ENCODE measurements at places on chromosomes 7 and 10.

GRCh38 chr7:110839866-110840265 lies 251.1 kb upstream of the LRRN3 start:
- DNase-seq, result peak; percentile 76

DNA sequence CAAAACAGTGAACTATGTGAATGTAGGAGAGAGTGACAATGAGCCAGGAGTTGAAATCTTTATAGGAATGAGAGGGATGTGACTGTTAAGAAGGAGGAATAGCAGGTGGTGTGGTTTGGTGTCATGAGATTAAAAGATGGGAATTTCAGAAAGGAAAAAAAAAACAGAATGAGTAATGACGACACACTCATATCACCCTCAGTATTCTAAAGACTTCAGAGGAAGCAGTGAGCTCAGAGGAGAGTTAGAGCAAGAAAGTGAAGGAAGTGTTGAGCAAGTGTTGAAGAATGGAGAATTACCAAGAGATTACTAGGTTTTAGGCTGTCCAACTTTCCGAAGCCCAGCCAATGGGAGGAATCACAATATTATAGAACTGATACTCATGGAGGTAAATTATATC lies 220.5 kb upstream of the HGF start:
- DNase-seq, result no peak

DNA sequence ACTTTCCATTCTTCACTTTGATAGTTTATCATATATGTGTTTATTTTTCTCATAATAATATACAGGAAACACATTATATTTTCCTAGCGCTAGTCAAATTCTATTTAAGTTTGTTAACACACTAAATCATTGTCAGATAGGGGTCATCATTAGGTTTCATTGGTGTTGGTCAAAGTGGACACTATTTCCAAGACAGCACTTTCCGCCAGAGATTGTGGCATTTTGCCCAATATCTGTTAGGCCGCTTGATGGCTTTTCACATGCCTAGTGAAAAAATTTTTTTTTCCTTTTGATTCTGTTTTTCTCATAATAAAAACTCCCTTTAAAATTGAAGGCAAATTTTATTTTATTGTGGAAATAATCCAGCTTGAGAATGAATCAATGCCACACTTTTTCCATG lies 495.4 kb upstream of the AKR1E2 start:
- DNase-seq, result no peak

DNA sequence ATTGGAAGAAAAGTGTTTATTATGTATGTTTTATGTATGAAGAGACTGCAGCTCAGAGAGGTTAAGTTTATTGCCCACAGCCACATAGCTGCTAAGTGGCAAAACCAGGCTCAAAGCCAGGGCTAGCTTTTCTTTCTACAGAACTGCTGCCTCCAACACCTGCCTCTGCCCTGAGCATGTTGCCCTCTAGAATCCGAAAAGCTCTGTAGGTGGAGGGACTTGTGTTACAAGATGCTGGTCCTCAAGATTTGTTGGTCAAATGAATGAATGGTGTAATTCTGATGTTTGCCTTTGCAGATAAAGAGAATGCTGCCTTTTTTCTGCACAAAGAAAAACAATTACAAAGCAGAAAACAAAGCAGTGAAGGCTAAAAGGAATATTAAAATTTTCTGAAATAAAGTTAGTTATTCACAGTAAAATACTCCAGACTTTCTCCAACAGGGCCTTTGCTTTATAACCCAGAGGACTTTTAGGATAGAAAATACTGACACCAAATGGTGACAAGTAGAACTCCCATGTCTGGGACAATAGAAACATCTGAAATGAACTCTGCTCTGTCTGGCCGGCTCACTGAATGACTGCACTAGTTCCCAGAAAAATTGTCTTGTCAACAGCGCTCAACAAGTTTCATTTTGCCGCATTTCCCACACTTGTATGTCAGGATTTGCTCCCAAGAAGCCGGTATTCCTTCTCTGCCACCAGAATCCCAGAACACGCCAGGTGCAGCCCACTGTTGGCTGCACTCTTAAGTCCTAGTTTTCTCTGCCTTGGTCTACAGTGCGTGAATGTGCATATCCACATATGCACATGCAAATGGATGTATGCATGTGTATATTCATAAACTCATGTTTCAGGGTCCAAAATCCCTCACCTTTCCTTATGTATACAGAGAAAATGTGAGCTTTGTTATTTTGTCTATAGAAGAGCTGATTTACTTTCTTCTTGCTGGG lies 11.0 kb upstream of the DNTT start:
- DNase-seq, result peak; percentile 21

- no peak for DNase-seq
Measured at GRCh38 chr10:1195828-1196227, 139.6 kb downstream of the WDR37 start.

DNA sequence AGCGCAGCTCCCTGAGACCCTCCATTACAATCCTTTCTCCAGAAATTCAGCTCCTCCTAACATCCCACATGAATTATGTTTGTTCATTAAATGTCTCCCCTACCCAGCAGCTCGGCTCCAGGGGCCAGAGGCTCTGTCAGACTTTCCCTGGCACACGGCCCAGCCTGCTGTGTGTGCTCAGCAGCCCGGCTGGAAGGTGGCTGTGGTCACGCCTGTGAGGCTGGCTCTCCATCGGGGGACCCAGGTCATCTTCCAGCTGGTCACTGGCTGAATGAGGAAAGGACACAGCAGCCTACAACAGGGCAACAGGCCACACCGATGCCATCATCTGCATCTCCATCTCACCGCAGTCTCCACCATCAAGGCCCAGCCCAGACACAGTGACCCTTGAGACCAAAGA lies 219.8 kb downstream of the MAD1L1 start:
- peak; percentile 46 for DNase-seq

GRCh38 chr7:66283003-66283920 lies 78.1 kb downstream of the TPST1 start:
- no peak for DNase-seq

- DNase-seq, result peak; percentile 60
Measured at GRCh38 chr7:67371429-67372305, 375.0 kb downstream of the TYW1 start.

DNA sequence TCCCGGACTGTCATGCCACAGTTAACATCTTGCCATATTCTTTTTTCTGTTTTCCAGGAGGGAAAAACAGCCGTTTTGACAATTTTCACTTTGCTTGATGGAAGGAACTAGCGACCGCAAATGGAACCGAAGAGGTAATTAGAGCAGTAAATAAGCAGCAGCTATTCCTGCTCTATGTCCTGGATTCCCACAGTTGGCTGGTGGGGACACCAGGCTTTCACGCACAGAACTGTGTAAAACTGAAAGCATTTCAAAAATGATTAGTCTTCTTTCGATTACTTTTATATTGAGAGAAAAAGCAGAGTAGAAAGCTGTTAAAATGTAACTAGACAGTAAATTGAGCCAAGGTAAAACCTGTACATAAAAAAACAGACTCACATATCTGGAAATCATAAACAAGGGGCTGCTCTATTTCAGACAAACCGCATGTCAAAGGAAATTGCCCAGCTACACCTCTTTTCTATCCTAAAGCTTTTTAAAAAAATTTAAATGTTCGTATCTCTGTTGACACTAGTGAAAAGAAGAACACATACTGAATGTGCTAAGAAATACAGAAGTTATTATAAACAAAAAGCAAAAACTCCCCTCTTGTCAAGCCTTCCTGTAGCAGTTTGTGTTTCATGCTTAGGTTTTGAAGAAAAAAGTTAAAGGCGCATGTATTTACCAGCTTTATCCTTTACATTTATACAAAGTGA lies 93.4 kb downstream of the RNF216 start:
- no peak for DNase-seq

GRCh38 chr10:11175823-11176243 lies 158.2 kb downstream of the CELF2 start:
- no peak for DNase-seq

DNA sequence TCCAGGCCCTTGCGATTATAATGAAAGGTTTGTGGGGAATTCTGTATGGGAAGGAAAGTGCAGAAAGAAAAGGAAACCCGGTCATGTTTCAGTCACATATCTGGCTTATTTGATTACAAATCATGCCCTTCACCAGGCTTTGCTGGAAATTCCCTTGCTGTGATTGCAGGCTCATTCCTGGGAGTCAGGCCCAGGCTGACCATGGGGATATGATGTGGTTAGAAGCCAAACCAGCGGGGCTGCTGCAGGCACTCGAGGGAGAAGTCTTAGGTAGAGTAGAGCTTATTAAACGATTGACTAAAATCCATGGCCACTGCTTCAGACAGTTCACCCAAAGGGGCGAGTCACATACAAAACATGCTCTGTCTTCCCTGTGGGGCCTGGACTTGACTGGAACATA lies 16.2 kb downstream of the PKD1L1 start:
- DNase-seq, result no peak

DNA sequence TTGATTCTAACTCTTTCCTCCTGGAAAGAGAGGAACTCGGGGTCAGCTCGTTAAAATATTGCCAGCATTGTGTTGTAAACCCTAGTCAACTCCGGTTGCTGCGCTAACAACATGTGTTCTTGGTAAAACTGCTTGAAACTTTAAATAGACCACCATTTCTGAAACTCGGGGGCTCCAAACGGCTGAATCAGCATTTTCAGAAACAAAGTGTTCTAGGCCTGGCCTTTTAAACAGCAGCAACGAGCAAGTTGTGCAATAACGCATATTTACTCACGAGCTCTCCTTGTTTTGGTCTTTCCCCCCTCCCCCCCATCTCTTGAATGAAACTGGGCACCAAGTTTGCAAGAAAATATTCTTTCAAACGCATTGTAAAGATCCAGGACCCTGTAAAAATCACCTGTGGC lies 9.2 kb upstream of the GRB10 start:
- no peak for DNase-seq

GRCh38 chr10:23448802-23449570 lies 10.1 kb downstream of the OTUD1 start:
- no peak for DNase-seq

DNA sequence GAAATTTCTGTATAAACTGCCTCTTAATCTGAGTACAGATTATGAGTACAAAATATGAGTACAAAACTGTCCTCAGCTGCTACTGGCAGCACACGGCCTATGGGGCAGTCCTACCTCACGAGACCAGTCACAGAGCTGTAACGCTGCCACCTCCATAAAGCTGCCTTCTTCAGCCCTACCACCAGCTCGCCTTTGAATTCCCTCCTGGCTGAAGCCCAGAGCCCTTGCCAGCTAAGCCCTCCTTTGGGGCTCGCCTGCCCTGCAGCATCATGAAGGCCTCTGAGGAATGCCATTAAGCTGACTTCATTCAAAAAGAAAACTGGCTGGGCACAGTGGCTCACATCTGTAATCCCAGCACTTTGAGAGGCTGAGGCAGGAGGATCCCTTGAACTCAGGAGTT lies 180.0 kb upstream of the SH2B2 start:
- DNase-seq, result no peak

- DNase-seq, result no peak
Measured at GRCh38 chr7:106747804-106748203, 86.8 kb upstream of the CCDC71L start.

- DNase-seq, result no peak
Measured at GRCh38 chr7:50293509-50294179, 10.9 kb upstream of the IKZF1 start.

- DNase-seq, result no peak
Measured at GRCh38 chr10:19048891-19049290, 290 bp downstream of the MALRD1 start.

DNA sequence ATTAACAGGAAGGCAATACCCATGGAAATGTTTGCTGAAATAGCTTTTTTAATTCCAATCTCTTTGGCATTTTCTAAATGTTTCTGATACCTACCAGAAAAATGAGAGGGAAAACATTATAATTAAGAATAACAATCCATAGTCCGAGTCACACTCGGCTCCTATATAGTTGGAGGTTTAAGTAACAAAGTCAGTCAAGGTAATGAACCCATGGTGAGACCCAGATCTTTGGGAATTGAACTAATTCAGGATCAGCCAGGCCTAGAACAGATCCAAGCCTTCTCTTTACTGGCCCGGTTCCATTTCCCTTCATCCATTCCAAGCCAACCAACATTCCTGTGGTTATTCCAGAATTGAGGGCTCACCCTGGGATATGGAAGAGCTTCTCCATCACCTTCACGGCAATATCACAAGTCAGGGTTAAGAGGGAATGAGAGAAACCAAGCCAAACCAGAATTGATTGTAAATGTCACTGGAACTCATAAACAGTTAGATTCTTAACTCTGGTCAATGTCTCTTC lies 28.3 kb downstream of the ABCB4 start:
- no peak for DNase-seq

GRCh38 chr10:28774051-28774995 lies 97.0 kb downstream of the BAMBI start:
- peak; percentile 5 for DNase-seq

DNA sequence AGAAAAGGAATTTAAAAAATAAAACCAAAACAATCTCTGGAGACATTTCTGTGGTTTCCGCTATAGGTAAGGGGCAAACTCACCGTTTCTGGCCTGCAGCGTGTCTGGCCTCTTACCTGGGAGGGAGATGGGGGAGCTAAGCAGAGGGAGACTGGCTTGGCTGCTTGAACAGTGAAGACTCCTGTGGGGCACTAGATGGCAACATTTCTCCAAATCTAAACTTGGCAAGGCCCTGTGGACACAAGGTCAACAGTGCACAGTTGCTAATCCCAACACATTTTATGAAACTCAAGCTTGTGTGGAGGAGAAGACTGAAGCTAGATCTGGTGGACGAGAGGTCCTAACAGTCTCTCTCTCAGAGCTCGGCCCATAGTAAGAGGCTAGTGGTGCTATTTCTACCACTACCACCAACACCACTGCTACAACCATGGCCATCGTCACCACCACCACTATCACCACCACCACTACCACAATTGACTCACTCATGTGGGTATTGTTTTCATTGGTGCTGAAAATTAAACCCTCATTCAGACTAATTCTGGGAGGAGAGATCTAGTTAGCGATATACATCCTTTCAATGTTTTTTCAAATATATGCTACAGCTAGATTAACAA lies 28.4 kb upstream of the CDHR3 start:
- DNase-seq, result peak; percentile 89

GRCh38 chr10:93369588-93370164 lies 112.5 kb downstream of the MYOF start:
- no peak for DNase-seq

- DNase-seq, result no peak
Measured at GRCh38 chr7:115019882-115020605, 98.2 kb downstream of the MDFIC start.

DNA sequence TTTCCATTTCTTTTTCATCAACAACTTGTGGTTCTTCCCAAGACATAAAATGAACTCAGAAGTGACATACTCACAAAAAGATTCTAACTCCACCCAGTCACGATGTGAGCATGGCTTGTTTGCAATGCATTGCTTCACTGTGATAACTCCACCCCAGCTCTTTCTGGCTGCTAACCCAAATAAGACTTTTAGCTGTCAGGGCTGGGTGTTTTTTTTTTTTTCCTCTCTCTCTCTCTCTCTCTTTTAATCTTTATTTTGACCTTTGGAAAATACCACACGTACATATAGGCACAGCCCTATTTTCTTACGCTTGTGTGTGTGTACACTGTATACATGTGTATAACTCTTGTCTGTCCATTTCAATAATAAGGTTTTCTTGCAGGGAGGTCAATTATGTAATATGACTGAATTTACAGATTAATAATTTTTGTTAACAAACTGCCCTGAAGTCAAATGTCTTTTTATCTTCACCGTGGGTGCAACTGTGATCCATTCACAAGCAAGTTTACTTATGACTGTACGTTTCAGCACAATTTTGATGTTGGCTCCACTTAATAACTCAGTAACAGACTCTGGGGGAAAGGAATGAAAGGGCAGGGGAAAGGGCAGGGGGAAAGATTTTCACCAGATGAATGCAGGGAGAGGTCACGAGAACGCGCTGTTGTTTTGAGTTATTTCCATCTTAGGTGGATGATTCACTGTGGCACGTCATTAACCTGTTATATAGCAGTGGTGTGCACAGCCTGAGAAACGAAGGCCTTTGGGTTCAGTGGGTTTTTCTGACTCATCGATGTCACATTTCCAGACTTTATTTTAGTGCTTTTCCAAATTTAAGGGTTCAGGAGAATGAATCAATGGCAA lies 49.1 kb downstream of the APBB1IP start:
- DNase-seq, result no peak

All from DMS153 (cell line).